ENCODE measurements at places on chromosomes 16 and 17. TPM values are rescaled to one million over a fixed set of nuclear protein-coding genes. Genes with fewer than 3 reads are reported as not detected.

The TSNAXIP1 gene
- 0.48 TPM for total RNA-seq

The PSMD7 gene
- 144 TPM for total RNA-seq

The ZDHHC1 gene
- total RNA-seq, result 6.9 TPM

The ENPP7 gene
- total RNA-seq, result not detected

The KRTAP2-1 gene
- not detected for total RNA-seq

The GNG13 gene
- total RNA-seq, result not detected

The CTRB1 gene
- not detected for total RNA-seq
